Activated naive CD4-positive, alpha-beta T cell (primary cell): ENCODE measurements at places on chromosomes 7 and 10.

DNA sequence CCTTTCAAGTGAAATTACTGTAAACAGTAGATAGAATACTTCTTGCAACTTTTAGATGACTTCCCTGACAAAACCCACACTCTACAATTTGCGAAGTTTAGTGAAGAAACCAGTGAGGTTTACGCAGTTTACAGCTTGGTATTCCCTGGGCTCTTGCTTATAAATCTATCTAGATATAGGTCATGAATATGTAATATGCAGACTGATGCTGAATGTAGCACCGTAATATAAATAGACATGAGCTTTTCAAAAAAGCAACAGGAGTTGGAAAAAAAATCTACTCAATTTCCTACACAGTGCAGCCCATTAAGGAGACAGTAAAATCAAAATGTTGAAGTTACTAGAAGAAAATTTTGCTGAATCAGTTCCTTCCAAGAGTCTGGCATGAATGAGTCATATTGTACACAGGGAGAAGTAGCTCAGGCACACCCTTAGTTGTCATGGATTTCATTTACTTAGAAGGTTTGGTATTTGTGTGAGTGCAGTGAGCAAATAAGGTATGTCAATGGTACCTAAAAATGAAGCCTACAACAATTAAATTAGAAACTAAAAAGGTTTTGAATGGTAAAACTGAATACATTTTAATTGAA lies 67.7 kb upstream of the NEUROD6 start:
- no peak for DNase-seq

GRCh38 chr10:122658356-122659049 lies 41.1 kb downstream of the C10orf120 start:
- DNase-seq: no peak

DNA sequence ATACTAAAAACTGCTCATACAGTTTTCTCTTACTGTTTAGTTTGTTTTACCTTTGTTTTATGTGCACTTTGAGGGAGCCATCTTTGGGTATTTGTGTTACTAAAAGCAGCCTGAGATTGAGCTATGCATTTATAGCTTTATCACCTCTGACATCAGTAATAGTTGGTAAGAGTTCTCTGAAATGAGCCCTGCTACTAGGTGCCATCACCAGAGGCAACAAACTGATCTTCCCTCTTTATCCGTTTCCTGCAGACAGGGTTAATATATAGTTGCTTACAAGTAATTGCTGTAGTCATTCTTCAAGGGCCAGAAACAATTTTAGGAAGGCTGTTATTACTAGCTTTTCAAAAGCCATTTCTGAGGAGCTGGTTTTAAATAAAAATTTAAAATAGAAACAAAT lies 49.1 kb downstream of the KIF20B start:
- no peak for DNase-seq

- no peak for DNase-seq
Observed at GRCh38 chr7:122602800-122603199, 96.1 kb downstream of the RNF133 start.

GRCh38 chr10:123402656-123403055 lies 248.5 kb downstream of the BUB3 start:
- DNase-seq: no peak
